ENCODE measurements at places on chromosomes 7 and 10.
A peak's percentile ranks its signal among the peaks of the same experiment; 100 is the strongest.

DNA sequence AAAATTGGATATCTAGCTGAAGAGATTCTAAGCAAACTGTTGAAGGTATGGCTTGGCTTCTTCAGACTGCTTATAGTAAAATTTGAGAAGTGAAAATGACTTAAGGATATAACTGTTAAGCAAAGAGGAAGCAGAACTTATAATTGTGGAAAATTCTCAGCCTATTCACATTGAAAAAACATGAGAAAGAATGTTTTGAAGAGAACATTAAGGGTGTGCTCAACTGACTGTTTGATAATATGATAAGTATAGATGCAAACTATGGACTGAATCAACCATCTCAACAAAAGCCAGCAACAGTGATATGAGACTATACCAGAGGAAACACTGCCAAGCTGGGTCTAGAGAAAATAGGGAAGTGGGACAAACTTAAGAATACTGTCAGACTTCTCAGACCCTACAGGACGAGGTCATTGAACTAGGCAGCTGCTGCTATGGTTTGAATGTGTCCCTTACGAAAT, 133.1 kb upstream of the PPP1R3A start:
- DNase-seq = no peak

- DNase-seq = no peak
Observed at GRCh38 chr10:24894309-24894708, 58.1 kb downstream of the PRTFDC1 start.

- DNase-seq = no peak
Observed at GRCh38 chr7:15707570-15707969, 21.1 kb upstream of the MEOX2 start.

- no peak for DNase-seq
Observed at GRCh38 chr10:89518108-89518507, 17.3 kb downstream of the SLC16A12 start.

- DNase-seq = no peak
Observed at GRCh38 chr10:89440226-89441009, 26.1 kb downstream of the IFIT5 start.

- no peak for DNase-seq
Observed at GRCh38 chr10:64215088-64215487, 693.9 kb downstream of the REEP3 start.

DNA sequence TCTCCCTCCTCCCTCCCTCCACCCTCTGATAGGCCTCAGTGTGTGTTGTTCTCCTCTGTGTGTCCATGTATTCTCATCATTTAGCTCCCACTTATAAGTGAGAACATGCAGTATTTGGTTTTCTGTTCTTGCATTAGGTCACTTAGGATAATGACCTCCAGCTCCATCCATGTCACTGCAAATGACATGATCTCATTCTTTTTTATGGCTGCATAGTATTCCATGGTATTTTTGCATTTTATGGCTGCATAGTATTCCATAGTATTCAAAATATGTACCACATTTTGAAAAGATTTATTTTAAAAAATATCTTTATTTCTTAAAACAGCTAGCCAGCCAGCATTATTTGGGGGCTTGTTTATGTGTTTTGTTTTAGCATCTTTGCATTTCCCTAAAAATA, 275.6 kb downstream of the SFMBT2 start:
- no peak for DNase-seq

DNA sequence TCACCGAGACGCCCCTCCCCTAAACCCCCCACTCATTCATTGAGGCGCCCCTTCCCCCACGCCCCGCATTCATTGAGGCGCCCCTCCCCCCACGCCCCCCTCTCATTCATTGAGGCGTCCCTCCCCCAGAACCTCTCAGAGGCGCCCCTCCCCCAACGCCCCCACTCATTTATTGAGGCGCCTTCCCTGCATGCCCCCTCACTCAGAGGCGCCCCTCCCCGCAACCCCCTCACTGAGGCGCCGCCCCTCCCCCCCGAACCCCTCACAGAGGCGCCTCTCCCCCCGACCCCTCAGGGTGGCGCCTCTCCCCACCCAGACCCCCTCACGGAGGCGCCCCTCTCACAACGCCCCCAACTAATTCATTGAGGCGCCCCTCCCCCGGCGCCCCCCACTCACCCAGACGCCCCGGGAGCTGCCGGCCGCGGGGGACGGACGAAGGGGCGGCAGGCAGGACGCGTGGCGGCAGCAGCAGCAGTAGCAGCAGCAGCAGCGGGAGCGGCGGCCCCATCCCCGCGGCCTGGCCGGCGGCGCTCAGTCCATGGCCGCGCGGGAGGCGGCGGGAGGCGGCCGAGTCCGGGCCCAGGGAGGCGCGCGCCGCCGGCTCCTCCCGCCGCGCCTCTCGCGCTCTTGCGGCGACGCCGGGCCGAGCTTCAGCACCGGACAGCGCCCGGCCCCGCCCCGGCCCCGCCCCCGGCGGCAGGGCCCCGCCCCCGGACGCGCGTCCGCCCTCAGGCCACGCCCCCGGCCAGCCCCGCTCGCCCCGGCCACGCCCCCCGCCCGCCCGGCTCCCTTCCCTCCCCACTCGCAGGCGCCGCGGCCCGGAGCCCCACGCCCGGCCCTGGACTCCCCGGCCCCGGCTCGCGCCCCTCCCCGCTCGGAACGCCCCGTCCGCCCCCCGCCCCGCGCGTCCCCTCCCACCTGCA, at the start of gene PTPRN2:
PTPRN2 (minus strand) TSS at position 662 of the 923 bp plus-strand sequence.
- peak; percentile 99 for DNase-seq

- no peak for DNase-seq
Observed at GRCh38 chr10:95920798-95921426, 13.1 kb downstream of the CC2D2B start.

GRCh38 chr7:75955331-75955955, 39.0 kb downstream of the TMEM120A start:
- no peak for DNase-seq

DNA sequence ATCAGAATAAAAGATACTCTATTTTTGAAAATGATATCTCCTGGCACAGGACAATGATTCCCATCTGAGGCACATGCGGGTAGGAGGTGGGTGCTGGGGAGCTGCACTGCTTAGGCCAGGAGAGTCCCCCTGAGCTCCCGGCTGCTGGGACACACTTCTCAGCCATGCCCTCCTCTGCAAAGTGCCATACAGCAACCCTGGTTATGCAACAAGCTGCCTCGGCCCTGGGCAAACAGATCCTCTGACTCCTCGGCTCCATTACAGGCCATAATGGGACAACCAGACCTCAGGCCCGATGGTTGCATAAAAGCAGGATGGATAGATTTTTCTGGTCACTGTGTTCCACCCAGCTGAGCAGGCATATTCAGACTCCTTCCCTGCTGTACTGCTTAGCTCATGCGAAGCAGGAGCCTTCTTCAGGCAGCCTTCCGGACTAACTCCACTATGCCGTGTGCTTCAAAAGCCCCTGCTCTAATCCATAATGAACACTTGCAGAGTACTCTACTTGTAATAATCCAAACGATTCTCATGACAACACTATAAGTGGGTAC, 6.5 kb upstream of the LEP start:
- no peak for DNase-seq

DNA sequence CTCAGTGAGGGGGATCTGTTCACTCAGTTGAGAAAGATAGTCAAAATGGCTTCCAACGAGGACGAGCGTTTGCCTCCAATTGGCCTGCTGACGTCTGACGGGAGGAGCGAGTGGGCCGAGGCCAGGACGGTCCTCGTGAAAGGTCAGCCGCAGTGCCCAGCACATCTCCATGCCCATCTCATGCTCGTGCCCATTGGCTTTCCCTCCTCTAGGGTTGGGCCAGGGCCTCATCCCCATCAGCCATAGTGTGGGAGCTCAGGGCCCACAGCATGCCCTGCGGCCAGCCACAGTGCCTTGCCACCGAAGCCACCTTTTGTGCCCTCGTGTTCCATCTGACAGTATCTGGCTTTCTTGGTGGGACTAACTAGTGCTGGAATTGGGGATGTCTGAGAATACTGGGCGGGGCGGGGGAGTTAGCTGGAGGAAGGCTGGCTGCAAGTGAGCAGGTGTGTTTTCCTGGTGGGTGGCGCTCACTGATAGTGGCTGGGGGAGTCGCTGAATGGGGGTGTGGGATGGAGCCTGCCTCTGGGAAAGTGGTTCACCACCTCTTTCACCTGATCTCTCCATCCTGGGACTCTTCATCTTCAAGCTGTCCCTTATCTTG, 13.9 kb downstream of the CHAT start:
- no peak for DNase-seq

DNA sequence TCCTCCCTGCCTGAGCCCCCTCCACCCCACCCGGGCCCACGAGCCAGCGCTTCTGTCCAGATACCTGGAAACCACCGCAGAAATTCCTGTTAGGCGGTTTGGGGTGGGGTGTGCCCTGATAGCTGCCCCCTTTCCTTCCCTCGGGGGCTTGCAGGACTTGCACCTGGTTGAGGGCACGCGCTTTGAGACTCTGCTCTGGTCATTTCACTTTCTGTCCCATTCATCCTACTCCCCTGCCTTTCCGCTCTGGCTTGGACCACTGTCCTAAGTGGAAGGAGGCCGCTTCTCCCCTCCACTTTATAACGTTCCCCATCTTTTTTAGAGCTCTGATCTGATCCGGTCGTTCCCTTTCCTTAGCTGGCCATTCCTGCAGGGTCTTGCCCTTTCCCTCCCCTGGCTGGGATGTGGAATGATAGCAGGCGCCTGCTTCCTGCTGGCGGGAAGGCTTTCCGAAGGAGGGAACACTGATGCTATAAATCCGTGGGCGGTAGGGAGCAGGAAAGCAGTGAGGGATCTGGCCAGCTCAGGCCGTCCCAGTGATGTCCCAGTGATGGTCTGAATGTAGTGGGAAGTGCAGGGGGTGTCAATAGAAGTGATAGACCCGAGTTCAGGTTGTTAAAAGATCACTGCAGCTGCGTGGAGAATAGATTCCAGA, 852 bp upstream of the PRKAR1B start:
- DNase-seq = peak; percentile 46

DNA sequence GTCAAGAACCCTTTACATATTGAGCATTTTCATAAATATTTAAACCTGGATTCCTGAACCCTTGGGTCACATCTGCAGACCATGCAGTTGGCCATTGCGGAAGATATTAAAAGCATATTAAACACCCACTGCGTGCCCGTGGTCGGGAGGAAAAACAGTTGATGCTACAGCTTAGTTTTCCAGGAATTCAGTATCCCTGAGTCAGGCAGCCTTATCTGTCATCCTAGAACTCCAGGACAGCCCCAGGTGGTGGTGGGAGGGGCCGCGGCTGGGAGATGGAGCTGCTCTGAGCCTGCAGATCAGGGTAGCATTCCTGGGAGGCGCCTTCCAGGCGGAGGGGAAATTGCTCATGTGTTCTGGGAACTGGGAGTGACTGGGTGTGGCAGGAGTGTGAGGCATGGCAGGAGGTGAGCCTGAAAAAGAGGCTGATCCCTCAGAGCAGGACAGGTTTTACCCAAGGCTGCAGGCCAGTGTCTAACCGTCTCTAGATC, 222.9 kb upstream of the SH2B2 start:
- no peak for DNase-seq

- DNase-seq = peak; percentile 19
Observed at GRCh38 chr7:101562531-101563197, 66.4 kb downstream of the MYL10 start.

GRCh38 chr10:124534231-124534798, 72.7 kb downstream of the LHPP start:
- no peak for DNase-seq

DNA sequence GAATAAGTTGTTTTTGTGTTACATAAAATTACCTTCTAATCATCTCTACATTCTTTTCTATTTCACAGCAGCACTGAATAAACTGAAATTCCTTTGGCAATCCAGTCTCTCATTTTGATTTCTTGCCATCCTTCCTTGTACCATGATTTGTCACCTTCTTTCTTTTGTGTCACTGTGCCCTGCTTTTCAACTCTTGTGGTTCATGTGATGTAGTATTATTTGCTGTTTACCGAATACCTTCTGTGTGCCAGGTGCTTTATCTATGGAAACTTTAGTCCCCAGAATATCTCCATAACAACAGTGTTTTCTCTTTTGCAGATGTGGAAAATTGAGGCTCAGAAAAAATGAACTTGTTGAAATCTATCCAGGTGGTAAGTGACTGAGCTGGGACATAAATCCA, 220.3 kb downstream of the STK31 start:
- no peak for DNase-seq

- no peak for DNase-seq
Observed at GRCh38 chr10:34547291-34547690, 267.8 kb downstream of the PARD3 start.

DNA sequence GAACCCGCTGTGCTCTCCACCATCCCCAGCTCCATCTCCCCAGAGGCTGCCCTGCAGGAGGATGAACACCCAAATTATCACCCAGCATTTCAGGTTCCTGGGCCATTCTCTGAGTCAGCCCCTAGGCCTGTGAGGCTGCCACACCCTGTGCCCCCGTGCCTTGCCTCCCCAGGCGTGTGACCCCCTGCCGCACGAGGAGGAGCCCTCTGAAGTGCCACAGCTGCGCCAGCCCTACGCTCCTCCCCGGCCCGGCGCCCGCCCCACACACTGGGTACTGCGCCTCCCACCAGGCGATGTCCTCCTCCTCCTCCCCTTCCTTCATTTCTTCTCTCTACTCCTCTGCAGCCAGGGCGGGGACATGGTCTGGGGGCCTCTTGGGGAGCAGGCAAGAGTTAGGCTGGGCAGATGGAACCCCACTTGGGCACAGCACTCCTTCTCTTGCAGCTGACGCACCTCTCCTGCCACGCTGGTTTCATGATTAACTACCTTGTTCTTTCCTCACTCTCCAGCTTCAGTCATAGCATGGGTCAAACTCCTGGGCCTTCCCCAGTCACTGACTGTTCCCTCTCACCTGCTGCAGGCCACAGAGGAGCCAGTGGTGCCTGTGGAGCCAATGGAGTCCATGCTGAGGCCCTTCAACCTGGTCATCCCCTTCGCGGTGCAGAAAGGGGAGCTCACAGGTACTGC, 12.7 kb upstream of the ATP6V1F start:
- DNase-seq = no peak

DNA sequence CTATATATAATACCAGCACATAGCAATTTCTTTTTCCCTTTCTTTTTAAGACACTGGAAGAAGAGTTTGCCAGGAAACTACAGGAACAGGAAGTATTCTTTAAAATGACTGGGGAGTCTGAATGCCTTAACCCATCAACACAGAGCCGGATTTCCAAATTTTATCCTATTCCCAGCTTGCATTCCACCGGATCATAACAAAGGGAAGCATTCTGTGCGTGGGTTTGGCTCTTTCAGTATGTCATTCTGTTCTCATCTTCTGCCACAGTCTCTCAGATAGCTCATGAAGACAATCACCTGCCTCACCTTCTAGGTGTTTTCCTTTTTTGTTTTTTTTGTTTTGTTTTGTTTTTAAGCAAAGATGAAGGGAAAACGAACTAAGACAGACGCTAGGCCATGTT, 58.6 kb downstream of the SLK start:
- DNase-seq = no peak

- no peak for DNase-seq
Observed at GRCh38 chr10:81367132-81367531, 507.9 kb upstream of the NRG3 start.

GRCh38 chr7:105352901-105353668, 35.6 kb downstream of the SRPK2 start:
- DNase-seq = no peak

GRCh38 chr10:47098964-47099363, 187.7 kb downstream of the PTPN20 start:
- DNase-seq = no peak

DNA sequence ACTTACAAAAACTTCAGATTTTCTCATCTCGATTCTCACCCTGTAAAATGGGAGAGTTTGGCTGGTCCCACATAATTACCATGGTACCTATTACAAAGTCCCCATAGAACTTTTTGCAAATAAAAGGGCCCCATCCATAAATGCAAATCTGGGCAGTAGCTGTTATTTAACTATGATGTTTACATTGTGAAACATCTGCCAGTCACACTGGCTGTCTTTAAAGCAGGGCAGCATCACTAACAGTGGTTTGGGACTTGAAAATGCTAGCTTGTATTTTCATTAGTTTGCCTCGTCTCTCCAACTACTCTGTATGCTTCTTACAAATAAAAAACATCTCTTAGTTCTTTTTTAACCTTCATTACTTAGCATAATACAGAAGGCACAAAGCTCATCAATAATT, 240.7 kb downstream of the FZD1 start:
- no peak for DNase-seq
